ENCODE measurements at places on chromosomes 4 and X.

- DNase-seq = no peak
Measured at GRCh38 chr4:15420642-15421041, 7.2 kb upstream of the C1QTNF7 start.

DNA sequence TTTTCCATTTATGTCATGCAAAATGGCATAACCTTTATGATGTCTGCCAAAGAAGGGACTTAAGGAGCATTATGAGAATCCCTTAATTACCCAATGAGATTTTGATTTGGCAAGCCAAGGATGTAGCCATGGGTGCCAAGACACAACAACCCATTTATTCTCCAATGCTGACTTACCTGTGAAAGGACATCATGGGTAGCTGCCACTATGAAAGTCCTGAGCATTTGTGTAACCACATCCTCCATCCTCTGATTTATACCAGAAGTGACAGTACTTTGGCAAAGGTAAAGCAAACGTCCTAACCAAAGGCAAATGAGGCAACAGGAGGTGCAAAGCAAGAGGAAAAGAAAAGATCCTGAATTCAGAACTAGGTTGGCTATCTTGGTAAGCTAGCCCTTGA lies 87.3 kb upstream of the EMCN start:
- DNase-seq = no peak

DNA sequence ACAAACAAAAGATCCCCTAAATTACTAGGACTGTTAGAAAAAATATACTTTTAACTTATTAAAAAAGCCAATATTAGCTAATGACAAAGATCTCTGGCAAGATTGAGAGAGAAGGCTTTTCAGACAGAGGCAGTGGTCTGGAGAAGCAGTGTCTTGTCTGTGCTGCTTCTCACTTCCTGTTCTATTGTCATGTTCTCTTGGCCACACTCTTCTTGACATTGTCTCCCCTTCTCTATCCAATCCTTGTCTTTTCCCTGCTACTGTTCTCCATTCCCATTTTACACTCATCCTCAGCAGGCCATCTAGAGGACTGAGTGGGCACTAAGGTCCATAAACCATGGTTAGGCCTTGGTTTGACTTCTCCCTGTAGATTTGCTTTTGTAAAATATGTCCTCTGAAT lies 14.0 kb upstream of the TAPT1 start:
- DNase-seq = no peak

DNA sequence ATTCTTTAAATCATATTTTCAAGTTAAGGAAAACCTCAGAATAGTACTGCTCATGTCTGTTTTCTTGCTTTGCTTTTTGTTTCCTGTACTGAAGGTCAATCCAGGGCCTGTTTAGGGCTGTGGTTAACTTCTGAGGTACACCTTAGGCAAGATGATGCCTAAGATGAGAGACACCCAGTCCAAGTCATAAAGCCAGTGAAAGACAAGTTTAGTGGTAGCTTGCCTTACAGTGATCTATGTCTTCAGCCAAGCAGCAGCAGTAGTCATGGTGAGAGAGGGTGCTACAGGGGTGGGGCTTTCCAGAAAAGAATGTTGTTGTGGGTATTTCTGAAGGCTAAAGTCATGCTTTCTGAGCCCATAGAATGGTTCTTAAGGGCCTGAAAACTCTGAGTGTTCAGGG lies 173.7 kb downstream of the VSIG4 start:
- DNase-seq = no peak

- no peak for DNase-seq
Measured at GRCh38 chrX:136827026-136827425, 46.3 kb upstream of the ARHGEF6 start.

DNA sequence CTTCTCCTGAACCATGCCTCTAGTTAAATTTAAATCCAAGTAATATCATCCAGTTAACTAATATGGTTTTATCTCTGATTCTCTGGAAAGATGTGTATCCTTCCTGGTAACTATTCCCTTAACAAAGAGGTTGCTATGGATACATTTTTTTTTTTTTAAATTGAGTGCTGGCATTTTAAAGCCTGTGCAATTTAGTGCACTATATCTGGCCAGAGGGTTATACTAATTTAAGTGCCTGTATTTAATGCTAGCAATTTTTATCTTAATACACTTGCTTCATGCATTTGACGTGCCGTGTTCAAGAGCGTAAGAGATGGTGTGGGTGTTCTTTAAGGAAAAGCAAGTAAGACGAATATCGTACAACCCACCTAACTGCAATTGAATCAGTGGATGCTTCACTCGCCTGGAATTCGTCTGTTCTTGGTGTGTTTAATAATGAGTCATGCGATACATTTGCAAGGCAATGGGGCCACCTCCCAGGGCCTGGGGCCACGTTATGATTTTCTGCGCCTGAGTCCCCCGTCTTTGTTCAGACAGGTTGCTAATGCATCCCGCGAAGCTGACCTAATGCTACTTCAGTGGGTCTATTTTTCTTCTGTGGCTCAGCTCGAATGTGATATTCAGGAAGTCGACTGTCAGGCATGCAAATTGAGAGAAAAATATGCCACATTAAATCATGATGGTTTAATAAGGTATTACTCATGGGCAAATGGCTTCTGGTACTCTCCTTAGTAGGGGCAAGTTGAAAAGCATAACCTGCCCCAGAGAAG lies 14.2 kb upstream of the MID1 start:
- peak; percentile 21 for DNase-seq

- no peak for DNase-seq
Measured at GRCh38 chr4:81377191-81377590, 94.5 kb downstream of the RASGEF1B start.

GRCh38 chrX:78997870-78998558 lies 52.8 kb downstream of the P2RY10 start:
- DNase-seq = peak; percentile 73

- no peak for DNase-seq
Measured at GRCh38 chr4:150080337-150080736, 2.1 kb downstream of the DCLK2 start.

Measured in lower leg skin (tissue), 4 donors.